ENCODE measurements at places on chromosomes 4 and X.

GRCh38 chr4:675036-675882, 917 bp downstream of the MYL5 start:
- DNase-seq, result no peak
- peaks cover 11% of the 10 kb centered on the region for H3K27me3 ChIP-seq
- peak overlapping the region; percentile 89 for H3K27ac ChIP-seq
- H3K4me1 ChIP-seq, result peaks cover 14% of the 10 kb centered on the region
- H3K36me3 ChIP-seq, result peaks cover 28% of the 10 kb centered on the region

DNA sequence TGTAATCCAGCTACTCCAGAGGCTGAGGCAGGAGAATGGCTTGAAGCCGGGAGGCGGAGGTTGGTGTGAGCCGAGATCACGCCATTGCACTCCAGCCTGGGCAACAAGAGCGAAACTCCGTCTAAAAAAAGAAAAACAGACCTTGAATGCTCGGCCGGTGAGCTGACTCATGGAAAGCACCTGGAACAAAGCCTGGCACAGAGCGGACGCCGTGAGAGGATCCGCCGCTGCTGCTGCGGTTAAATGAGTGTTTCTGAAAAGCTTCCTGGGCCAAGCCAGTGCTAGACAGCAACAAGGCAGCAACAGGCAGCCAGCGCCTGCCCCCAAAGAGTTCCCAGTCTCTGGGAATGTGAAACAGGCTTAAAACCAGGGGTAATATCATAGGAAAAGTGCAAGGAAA, 186.4 kb downstream of the AFAP1 start:
- H3K36me3 ChIP-seq, result peaks cover 16% of the 10 kb centered on the region
- no peak overlapping the region for H3K4me3 ChIP-seq
- peaks cover 55% of the 10 kb centered on the region for H3K4me1 ChIP-seq
- no peak overlapping the region for H3K27ac ChIP-seq
- no peak for DNase-seq

DNA sequence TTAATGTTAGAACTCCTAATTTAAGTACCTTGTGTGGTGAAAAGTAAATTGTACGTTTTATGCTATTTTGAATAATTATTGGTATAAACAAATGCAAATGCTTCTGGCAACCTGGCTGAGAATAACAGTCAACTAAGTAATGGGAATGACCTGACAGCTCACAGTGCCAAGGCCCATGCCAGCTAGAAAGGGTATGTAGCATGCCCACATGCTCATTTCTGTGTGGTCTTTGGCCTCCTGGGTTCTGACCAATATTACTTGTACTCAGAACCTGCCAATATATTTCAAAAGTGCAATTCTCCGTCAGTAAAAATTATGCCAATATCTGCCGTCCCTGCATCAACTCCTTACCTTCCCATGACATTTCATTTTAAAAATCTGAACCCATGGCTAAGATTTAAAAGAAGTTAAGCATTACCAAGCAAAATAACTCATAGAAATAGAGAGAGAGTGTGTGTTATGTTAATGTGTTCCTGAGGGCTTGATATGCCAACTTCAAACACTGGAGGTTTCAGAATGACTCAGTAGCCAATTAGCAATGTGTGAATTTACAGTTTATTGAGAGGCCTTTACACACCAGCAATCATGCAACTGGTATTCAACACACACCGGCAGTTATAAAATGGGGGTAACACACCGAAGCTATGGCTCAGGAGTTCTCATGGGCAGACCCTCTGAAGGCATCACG, 820.8 kb downstream of the FSTL5 start:
- DNase-seq, result no peak
- H3K27me3 ChIP-seq, result no peaks in the 10 kb centered on the region
- no peaks in the 10 kb centered on the region for H3K36me3 ChIP-seq
- no peak overlapping the region for H3K4me3 ChIP-seq

GRCh38 chrX:119759248-119759766, 919 bp downstream of the SOWAHD start:
- no peak for DNase-seq
- H3K27ac ChIP-seq, result no peak overlapping the region
- no peaks in the 10 kb centered on the region for H3K27me3 ChIP-seq
- peaks cover 56% of the 10 kb centered on the region for H3K4me1 ChIP-seq

GRCh38 chr4:143188136-143189088, 3.7 kb downstream of the USP38 start:
- peaks cover 60% of the 10 kb centered on the region for H3K36me3 ChIP-seq
- DNase-seq, result no peak
- H3K27me3 ChIP-seq, result no peaks in the 10 kb centered on the region
- H3K27ac ChIP-seq, result peak overlapping the region; percentile 81
- peaks cover 49% of the 10 kb centered on the region for H3K4me1 ChIP-seq

DNA sequence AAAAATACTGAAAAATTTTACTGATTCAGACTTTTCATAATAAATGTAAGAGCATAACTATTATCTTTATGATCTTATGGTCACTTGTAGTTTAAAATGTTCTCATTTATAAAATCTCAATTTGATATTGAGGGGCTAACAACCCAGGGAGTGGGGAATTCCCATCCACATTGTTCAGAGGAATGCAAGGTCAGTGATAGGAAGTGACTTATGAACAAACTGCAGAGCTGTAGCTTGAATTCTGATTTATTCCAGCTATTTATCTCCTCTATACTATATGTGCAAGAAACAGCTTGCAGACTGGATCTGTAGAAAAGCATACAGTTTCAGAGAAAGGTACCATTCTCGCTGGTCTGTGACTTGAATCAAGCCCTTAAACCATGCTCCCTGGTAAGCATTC, 61.6 kb downstream of the SEC24D start:
- H3K36me3 ChIP-seq, result no peaks in the 10 kb centered on the region
- H3K4me1 ChIP-seq, result no peaks in the 10 kb centered on the region
- no peak overlapping the region for H3K27ac ChIP-seq
- DNase-seq, result no peak
- no peaks in the 10 kb centered on the region for H3K27me3 ChIP-seq
